ENCODE measurements at places on chromosomes 5 and 9. TPM values are rescaled to one million over a fixed set of nuclear protein-coding genes. Genes with fewer than 3 reads are reported as not detected.

- DNase-seq = no peak
Measured at GRCh38 chr5:154087260-154087659, 48.5 kb downstream of the MFAP3 start.

DNA sequence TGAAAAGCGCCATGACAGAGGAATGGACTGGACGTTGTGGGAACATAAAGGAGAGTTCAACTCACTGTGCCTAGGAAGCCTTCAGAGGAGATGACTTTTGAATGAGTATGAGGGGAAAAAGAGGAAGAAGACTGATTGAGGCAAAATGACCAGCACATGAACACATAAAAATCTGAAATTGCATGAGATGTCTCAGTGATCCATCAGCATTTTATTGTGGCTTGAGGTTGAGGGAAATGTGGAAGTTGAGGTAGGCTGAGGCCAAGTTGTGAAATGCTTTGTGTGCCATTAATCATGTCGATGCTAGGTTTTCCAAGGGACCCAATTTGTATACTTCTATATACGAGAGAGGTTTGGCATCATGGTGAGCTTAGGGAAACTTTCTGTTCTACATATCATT is 140.9 kb upstream of the TLX3 start:
- DNase-seq = no peak

The SLC9A3 gene
- 1.1 TPM for total RNA-seq

The CDH6 gene
- total RNA-seq = 3.4 TPM

The OR1J2 gene
- total RNA-seq = 0.42 TPM

All from ureter (tissue), 1 donor.